ENCODE measurements at places on chromosomes 5 and 9.

GRCh38 chr5:175214152-175214551 is 229.8 kb downstream of the DRD1 start:
- DNase-seq, result no peak

DNA sequence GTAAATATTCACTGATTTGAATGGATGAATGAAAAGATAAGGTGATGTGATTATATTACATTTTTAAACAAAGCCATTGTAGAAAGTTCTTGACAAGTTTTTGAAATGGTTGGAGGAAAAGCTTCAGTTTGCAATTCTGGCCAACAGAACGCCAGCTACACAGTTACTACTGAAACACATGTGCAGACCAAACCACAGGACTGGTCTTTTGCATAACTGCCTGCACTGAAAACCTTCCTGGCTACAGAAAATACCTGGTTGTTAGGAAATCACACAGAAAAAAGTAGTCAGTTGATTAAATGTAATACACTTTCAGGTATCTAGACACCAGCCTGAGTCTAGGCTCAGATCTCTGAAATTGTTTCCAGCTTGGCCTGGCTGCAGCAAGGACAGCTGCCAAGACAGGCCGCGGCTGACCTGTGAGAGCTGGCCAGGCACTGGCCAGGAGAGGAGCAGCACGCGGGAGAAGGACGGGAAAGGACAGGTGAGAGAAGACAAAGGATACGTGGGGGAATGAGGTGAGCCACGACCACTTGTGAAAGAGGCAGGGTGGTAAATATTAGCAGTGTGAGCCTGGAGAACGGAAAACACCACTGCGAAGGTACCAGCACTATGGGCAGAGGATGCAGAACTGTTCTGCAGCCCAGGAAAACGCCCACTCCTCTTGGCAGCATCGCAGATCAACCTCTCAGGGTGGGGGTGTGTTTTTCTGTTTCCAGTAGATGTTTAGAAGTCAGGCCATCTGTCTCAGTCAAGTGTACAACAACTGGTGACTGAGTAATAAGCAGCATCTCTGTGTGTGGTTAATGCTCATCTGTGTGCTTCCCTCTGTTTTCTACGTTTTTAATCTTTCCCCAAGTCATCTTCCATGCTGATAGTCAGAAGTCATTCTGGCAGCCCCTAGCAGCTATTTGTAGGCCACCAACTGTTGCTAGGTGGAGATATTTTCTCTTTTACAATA is 137.4 kb downstream of the SCAMP1 start:
- DNase-seq, result no peak

- DNase-seq, result no peak
These were observed 102.0 kb upstream of the PTPN3 start for GRCh38 chr9:109600142-109600541.

GRCh38 chr5:137880313-137880712 is 8.9 kb upstream of the PKD2L2 start:
- no peak for DNase-seq

GRCh38 chr9:61666849-61667371 is 477.1 kb downstream of the SPATA31A7 start:
- DNase-seq, result no peak

GRCh38 chr5:98776066-98776705 is 2.7 kb downstream of the RGMB start:
- DNase-seq, result no peak

DNA sequence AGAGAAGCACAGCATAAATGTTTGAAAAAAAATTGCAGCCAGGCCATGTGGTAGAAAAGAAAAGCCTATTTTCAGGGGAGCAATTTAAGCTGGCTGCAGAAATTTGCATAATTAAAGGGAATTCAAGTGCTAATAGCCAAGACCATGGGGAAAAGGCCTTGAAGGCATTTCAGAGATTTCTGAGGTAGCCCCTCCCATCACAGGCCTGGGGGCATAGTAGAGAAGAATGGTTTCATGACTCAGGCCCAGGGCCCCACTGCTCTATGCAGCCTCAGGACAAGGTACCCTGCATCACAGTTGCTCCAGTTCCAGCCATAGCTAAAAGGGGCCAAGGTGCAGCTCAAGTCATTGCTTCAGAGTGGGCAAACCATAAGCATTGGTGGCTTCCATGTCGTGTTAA is 1416.0 kb downstream of the EFNA5 start:
- no peak for DNase-seq

GRCh38 chr5:124698770-124699169 is 47.7 kb downstream of the ZNF608 start:
- DNase-seq, result no peak

DNA sequence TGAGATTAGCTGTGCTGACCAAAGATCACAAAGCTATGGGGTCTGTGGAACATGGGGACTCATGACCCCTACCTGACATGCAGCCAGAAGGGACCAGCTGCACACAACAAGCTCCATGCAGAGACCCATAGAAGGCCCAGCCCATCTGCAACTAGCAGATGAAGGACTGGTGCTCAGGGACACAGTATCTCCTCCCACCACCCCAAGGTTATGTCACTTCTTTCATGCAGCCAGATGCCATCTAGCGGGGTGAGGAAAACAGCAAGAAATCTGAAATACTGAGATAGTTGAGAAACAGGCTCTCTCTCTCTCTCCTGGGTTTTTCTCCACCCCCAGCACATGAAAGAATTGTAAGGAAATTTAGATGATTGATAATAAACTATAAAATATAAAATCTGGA is 161.3 kb upstream of the DAPK1 start:
- no peak for DNase-seq

- peak; percentile 92 for DNase-seq
These were observed 53.9 kb downstream of the ZNF474 start for GRCh38 chr5:122183098-122183787.

GRCh38 chr5:92147266-92147665 is 764.1 kb upstream of the ARRDC3 start:
- DNase-seq, result no peak

DNA sequence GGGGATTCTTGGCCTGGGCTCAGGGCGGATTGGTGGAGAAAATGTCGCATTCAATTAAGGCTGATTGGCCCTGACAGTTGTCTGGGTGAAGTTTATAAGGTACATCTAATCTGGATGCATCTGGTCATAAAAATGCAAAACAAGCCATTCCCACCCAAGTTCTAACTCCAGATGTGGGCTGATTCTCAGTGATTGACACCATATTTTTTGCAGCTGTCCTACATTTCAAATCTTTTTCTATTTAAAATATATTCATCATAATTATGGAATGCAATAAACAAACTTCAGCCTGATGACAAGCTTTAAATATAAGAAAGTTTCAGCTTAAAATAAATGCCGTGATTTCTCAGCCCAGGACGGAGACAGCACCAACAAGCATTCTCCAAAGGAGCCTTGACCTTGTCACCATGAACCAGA is 146.4 kb upstream of the SMIM23 start:
- DNase-seq, result no peak

- no peak for DNase-seq
These were observed 237.8 kb upstream of the DAPK1 start for GRCh38 chr9:87259543-87260518.

- no peak for DNase-seq
These were observed 1.1 kb upstream of the SPRY4 start for GRCh38 chr5:142325725-142326479.

DNA sequence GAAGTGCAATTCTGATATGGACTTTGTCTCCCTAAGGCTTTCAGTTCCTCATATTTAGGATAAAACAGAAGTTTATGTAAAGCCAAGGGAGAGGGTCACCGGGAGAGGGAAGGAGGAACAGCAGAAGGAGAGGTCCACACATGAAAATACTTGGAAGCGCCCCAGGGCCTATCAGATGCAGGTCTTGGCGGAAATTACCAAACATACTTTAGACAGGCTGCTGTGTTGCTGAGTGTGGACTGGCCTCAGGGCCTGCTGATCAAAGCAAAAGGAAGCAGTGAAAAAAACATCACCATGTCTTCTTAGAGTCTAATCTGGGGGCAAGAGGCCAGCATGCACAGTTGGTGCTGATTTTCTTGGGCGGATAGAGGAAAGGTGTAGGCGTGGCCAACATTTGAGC is 14.1 kb upstream of the NTRK2 start:
- DNase-seq, result no peak

DNA sequence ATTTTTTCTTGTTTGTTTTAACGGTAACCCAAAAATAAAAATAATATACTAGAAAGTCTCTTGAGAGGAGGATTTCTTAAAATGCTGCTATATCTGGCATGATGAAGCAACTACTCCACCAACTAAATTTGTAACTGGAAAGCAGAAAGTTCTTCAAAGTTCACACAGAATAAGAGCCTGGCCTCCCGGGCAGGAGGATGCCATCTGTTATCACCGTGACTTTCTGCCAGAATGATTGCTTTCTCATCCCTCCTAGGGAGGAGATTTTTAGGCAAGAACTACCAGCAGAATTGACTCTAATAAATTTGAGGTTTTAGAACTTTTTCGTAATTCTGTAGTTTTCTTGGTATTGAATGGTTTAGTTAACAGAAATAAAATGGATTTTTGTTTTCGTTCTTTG is 464.6 kb upstream of the ACTBL2 start:
- DNase-seq, result no peak

GRCh38 chr9:115591584-115591984 is 473.6 kb upstream of the TNC start:
- DNase-seq, result peak; percentile 59

DNA sequence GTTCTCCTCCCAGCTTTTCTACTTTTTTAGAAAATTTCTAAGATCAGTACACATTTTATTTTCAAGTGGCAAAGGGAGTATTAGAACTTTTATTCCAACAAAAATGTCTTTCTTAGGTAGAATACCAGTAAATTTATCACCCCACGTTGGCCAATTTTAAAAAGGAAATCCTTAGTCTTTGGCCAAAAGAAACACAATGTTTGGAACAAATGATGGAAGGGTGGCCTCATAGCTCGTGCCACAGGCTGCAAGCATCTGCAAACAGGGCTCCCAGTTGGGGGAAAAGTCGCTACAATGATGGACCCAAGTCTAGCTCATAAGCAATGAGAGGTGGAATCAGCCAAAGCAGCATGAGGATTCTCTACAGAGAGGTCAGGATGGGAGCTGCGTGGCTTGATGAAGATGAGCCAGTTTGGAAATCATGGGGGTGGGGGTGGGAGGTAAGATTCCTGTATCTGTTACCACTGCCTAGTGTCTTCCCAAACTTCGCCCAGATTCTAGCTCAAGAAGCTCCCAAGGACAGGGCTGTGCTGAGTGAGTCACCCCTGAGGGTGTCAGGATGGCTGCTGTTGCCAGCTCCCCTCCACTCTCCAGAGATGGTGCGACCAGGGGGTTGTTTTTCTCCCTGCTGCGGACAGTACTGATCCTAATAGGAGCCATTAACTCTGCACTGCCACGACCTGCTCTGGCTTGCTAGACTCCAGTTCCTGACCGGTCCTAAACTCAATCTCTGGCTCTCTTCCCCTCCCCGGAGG is 75.6 kb downstream of the DCP2 start:
- DNase-seq, result no peak

GRCh38 chr9:112224401-112225289 is 49.5 kb upstream of the SUSD1 start:
- no peak for DNase-seq

DNA sequence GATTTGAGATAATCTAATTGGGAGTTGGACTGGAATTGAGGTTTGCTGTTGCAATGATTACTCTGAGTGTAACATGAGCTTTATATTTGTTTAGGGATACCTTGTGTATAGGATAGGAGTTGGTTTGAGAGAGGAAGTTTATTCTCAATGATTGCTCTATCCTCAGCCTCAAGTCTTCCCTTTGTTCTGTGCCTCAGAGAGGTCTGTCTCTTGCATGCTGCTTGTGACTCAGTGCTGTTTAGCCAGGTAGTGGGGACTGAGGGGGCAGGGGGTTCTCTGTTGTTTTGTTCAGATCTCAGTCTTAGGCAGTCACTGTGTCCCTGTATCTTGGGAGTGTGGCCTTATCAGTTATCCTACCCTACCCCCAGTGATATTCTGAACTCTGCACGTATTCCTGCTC is 192.1 kb downstream of the SPATA31D1 start:
- no peak for DNase-seq

DNA sequence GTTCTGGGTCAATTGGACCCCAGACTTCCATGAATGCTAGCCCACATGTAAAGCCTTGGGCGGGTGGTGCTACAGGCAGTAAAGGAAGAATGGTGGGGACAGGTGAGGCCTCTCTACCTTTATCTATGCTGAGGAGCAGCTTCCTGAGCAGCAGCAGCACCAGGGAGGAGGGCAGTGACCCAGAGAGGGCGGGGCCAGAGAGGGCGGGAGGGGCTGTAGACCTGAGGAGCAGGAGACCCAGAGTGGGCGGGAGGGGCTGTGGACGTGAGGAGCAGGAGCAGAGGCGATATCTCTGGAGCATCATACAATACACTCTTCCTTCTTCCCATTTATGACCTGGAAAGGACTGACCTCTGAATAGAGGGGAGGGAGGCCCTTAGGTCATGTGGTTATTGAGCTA is 165.9 kb downstream of the MTRR start:
- DNase-seq, result no peak

DNA sequence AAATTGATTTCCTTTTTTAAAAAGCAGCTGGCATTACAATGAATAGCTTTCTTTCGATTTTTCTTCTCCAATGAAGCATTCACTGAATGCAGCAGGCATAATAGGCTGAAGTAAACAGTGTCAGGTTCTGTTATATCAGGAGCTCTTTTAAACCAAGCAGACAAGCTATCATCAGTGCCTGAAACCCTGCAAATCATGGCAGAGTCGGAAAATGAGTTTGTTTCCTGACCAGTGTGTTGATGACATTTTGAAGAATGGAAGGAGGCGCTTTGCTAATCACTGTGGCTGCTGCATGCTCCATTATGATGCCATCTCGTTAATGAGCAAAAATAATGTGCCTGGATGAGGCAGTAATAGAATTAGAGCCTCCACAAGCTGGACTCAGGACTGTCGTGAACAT is 284.5 kb downstream of the ZNF608 start:
- no peak for DNase-seq

- DNase-seq, result no peak
These were observed 446 bp downstream of the NXNL2 start for GRCh38 chr9:88535226-88536022.

DNA sequence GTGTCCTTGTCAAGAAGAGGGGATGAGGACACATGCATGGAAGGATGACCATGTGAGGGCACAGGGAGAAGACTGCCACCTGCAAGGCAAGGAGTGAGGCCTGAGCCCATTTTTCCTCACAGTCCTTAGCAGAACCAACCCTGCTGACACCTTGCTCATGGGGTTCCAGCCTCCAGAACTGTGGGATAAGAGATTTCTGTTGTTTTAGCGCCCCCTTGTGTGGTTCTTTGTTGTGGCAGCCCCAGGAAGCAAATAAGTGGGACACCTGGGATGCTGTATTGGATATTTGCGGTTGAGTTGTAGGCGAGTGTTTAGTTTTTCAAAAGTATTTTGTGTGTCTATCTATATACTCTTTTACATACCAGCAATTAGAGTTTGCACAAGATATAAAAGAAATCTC is 206.4 kb downstream of the NXNL2 start:
- no peak for DNase-seq

DNA sequence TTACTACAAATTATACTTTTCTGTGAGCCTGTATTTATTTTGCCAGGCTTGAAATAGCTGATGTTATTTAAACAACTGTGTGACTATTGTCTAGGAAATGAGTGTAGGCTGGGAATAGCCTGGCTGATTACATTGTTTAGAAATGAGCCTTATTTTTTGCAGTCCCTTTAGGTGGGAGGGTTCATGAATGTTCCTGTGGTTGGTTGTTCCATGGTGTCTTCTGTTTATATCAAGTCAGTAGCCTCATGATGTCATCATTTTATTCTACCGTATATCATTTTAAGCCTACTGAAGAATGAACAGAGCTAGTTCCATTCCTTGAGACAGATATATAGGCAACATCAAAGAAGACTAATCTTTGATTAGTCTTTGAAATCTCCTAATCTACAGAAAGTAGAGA is 53.1 kb downstream of the MAP1B start:
- DNase-seq, result no peak

- no peak for DNase-seq
These were observed 6.6 kb downstream of the FIBCD1 start for GRCh38 chr9:130932255-130933079.

- no peak for DNase-seq
These were observed 69.8 kb downstream of the SLC46A2 start for GRCh38 chr9:112820881-112821280.

All from NCI-H1048 (cell line).